ENCODE measurements at places on chromosomes 7 and 10.
A peak's percentile ranks its signal among the peaks of the same experiment; 100 is the strongest.

GRCh38 chr7:93060025-93060424 is 57.8 kb downstream of the SAMD9 start:
- ATAC-seq = no peak

DNA sequence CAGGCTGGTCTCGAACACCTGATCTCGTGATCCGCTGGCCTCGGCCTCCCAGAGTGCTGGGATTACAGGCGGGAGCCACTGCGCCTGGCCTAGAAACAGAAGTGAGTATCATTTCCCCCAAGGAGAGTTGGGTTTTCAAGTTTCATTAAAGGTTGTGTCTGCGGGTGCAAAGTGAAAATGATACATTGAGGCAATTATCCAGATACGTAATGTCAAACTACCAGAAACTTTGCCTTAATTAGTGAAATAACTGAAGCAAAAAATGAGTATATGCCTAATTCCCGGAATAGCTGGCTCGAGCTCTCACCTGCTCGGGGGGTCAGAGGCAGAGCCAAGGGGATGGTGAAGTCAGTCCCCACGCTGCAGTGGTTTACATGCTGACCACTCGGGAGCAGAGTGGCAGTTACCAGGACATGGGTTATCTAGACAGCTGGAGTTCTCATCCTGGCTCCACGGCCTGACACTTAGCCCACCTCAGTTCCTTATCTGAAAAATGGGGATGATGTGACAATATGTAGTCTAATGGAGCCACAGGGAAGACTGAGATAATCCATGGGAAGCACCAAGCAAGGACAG is 25.5 kb downstream of the CHST15 start:
- no peak for ATAC-seq

- no peak for ATAC-seq
These were observed 1241.7 kb downstream of the REEP3 start for GRCh38 chr10:64762861-64763260.

DNA sequence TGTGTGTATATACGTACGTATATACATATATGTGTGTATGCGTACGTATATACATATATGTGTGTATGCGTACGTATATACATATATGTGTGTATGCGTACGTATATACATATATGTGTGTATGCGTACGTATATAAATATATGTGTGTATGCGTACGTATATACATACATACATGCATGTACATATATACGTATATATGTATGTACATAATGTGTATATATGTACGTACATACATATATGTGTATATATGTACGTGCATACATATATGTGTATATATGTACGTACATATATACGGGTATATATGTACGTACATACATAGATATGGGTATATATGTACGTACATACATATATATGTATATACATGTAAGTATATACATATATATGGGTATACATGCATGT is 332.1 kb downstream of the CRPPA start:
- no peak for ATAC-seq

DNA sequence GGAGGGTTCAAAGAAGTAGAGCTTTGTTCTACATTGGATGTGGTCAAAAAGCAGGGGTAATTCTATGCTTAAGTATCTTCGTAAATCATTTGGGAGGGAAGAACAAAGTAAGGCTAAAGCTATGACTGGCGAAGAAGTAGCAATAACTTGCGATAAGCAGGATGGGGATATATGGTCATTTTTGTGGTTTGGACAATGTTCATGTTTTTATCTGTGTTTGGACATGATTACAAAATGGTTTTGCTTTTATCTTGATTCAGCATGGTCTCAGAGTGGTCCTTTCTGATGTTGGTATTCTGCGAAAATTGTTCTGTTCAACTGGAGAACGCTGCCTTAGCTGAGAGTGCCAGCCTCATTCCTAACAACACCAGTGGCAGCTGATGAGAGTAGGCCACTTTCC is 208.8 kb downstream of the SEMA3A start:
- no peak for ATAC-seq

GRCh38 chr10:114550756-114551635 is 107.1 kb downstream of the ABLIM1 start:
- no peak for ATAC-seq

DNA sequence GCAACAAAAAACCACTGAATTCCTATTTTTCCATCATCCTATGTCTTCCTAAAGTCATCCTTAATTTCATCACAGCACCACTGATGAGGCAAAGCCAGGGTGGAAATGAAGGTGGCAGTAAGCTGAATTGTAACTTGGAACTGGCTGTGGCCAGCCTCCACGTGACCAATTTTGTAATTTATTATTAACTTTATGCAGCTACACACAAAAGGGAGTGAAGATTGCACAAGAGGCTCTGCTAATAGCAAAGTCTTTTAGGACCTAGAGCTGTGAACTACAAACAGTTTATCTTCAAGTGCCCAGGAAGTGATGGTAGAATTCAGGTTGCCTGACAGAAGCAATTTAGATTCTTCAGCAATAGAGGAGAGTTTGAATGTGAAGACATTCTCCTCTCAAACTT is 176.4 kb downstream of the CCDC71L start:
- peak; percentile 82 for ATAC-seq

- no peak for ATAC-seq
These were observed 34.6 kb upstream of the MNX1 start for GRCh38 chr7:157044943-157045660.

GRCh38 chr7:84294391-84294790 is 99.8 kb upstream of the SEMA3A start:
- no peak for ATAC-seq

DNA sequence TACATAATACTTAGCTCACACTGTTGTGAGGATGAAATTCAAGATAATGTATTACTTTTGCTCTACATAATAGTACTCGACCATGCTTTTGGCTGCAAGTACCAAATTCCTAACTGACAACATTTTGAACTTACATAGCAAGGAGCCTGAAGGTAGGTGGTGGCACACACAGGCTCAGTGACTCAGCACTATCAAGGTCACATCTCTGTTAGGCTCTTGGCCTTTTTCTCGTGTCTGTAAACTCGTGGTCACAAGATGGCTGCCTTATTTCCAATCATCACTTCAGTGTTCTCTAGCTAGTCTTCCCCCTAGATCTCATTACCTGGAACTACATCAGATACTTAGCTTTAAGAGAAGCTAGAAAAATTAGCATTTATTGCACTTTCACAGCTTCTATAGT is 61.4 kb upstream of the ABCB5 start:
- no peak for ATAC-seq

GRCh38 chr10:14299556-14299955 is 31.2 kb downstream of the FRMD4A start:
- ATAC-seq = no peak

DNA sequence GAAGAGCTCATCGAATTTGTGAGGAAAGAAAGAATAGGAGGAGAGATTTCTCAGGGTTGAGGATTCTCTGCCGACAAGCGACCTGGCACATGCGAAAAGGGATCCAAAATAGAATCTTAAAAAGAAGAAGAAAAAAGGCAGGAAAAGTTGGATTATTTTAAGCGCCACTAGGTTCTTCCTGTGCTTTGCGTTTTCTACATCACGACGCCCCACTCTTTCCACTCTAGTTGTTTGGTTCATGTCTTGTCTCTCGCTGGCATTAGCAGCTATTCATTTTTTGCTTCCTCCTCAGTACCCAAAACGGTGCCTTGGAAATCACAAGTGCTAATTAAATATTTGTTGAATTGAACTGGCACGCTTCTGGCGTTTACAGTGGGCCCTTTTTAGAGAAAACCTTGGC is 674 bp upstream of the FRA10AC1 start:
- no peak for ATAC-seq

DNA sequence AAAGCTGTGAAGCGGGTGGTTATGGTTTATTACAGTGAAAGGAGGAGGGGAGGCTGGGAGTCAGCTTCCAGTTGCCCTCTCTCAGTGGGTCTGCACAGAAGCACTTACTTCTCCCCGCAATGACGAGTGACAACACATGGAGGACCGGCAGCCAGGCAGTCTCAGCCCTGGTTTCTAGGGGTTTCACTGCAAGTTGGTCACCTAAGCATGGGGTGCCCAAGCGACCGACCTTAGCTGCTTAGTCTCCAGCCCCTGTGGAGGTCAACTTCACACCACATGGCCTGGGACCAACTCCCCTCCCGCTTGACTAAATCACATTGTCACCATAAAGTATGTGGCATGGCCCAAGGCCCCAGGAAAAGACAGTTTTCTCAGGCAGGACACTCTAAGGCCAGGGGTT is 99.9 kb upstream of the ZNF32 start:
- no peak for ATAC-seq

DNA sequence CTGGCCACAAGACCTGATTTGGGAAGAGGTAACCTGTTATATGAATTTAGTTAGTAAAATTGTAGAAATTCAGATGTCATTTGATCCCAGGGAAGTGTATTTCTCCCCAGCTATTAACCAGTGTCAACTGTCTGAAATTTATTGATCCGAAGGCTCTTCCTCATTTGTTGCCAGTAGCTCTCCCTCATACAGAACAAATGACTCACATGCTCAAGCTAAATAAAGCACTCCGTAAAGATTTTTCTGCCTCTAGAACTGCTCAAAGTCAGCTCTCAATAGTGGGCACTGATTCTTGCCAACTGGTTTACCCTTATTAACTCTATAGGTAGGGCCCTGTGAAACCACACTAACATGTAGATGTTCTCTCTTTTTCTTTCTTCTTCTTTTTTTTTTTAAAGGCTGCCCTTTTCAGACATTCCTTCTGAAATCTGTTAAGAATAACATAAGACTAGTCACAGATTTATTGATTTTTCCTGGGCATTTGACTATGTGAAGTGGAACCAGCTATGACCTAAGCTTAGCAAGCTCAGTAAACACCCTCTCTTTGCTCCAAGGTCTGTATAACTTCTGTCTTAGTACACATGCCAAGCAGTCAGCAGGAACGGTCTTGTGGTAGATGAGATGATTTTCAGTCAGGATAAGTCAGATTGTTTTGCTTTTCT is 21.8 kb downstream of the RPA3 start:
- no peak for ATAC-seq

Data from gastroesophageal sphincter (tissue), 4 donors.